ENCODE measurements at places on chromosomes 5 and 9. TPM values are rescaled to one million over a fixed set of nuclear protein-coding genes. Genes with fewer than 3 reads are reported as not detected.

Gene GFPT2
- not detected for polyA plus RNA-seq

Gene ZNF169
- polyA plus RNA-seq = 4.3 TPM

Gene FAM81B
- not detected for polyA plus RNA-seq

Gene SPRY4
- not detected for polyA plus RNA-seq

Gene PAPPA
- polyA plus RNA-seq = not detected

Gene HAVCR2
- polyA plus RNA-seq = 4.9 TPM

Gene DMGDH
- not detected for polyA plus RNA-seq

Gene SLC6A18
- polyA plus RNA-seq = not detected

Gene PTRH1
- 25.6 TPM for polyA plus RNA-seq

Gene GPR151
- not detected for polyA plus RNA-seq

Gene TMEM232
- not detected for polyA plus RNA-seq
